ENCODE measurements at places on chromosomes 11 and 22. TPM values are rescaled to one million over a fixed set of nuclear protein-coding genes. Genes with fewer than 3 reads are reported as not detected.

The OR4X2 gene
- total RNA-seq: not detected

The CRYBB1 gene
- total RNA-seq: not detected

The AIP gene
- total RNA-seq: 108 TPM

The POU2AF1 gene
- not detected for total RNA-seq

The LAYN gene
- 19.9 TPM for total RNA-seq

The UVRAG gene
- 56.3 TPM for total RNA-seq

The SYCE3 gene
- total RNA-seq: not detected

The CAVIN3 gene
- 182 TPM for total RNA-seq

The MS4A14 gene
- not detected for total RNA-seq

The LRRC32 gene
- 79.8 TPM for total RNA-seq

The TRIM48 gene
- total RNA-seq: not detected

The OSBP2 gene
- 3.9 TPM for total RNA-seq

The SPTBN2 gene
- 48.3 TPM for total RNA-seq

The LDHAL6A gene
- not detected for total RNA-seq

The P2RX3 gene
- not detected for total RNA-seq

The C22orf31 gene
- not detected for total RNA-seq

The ROBO4 gene
- 204 TPM for total RNA-seq

The GAL3ST1 gene
- total RNA-seq: not detected

The NRIP3 gene
- total RNA-seq: 5.5 TPM

The FAM118A gene
- total RNA-seq: 23.7 TPM

The APOL5 gene
- total RNA-seq: not detected

The ZNF280A gene
- total RNA-seq: not detected

The KREMEN1 gene
- 0.16 TPM for total RNA-seq

The MFRP gene
- total RNA-seq: under 0.01 TPM

The ARHGAP20 gene
- total RNA-seq: 0.16 TPM

The NPTXR gene
- total RNA-seq: 0.16 TPM

The SULT4A1 gene
- total RNA-seq: not detected

The DGCR8 gene
- total RNA-seq: 51.7 TPM

The KLHDC7B gene
- total RNA-seq: not detected

The FDXACB1 gene
- total RNA-seq: 1.3 TPM

The ATL3 gene
- total RNA-seq: 87.6 TPM

The FADS3 gene
- 310 TPM for total RNA-seq

The PNPLA5 gene
- not detected for total RNA-seq

The SCN2B gene
- not detected for total RNA-seq

The RFPL1 gene
- not detected for total RNA-seq

The CST6 gene
- 0.49 TPM for total RNA-seq

The TRPC6 gene
- total RNA-seq: 106 TPM

The CASP12 gene
- 3.7 TPM for total RNA-seq

The ZNRF3 gene
- 1.6 TPM for total RNA-seq

The OR8G1 gene
- not detected for total RNA-seq

The HRAS gene
- 65.3 TPM for total RNA-seq

The PC gene
- total RNA-seq: 12.5 TPM

The SHANK2 gene
- total RNA-seq: under 0.01 TPM

The MISFA gene
- 0.82 TPM for total RNA-seq

All from bladder microvascular endothelial cell (primary cell).